ENCODE measurements at places on chromosomes 7 and 10. TPM values are rescaled to one million over a fixed set of nuclear protein-coding genes. Genes with fewer than 3 reads are reported as not detected.

Gene PRLHR
- not detected for total RNA-seq

Gene PRKAR2B
- total RNA-seq, result 224 TPM

Gene OR9A2
- not detected for total RNA-seq

Gene FAM25G
- not detected for total RNA-seq

Gene UNCX
- total RNA-seq, result not detected

Gene TFEC
- 18.9 TPM for total RNA-seq

Gene GPR37
- total RNA-seq, result 0.51 TPM

Gene IGF2BP3
- 3.6 TPM for total RNA-seq

Gene ZNF467
- 21.5 TPM for total RNA-seq

Gene AP3M1
- total RNA-seq, result 26.5 TPM

Gene NPSR1
- not detected for total RNA-seq

Gene GPR15LG
- total RNA-seq, result not detected

Gene GPR141
- 1.1 TPM for total RNA-seq

Gene NUTM2A
- 0.66 TPM for total RNA-seq

Gene TMUB1
- 37.3 TPM for total RNA-seq

Gene CREB5
- total RNA-seq, result 16.3 TPM

Gene GPNMB
- 803 TPM for total RNA-seq

Gene C10orf143
- total RNA-seq, result 1.1 TPM

Gene HSPA12A
- total RNA-seq, result 18.3 TPM

Gene CRHR2
- total RNA-seq, result not detected

Gene PLAU
- total RNA-seq, result 11.2 TPM

Gene PLXNA4
- 63.1 TPM for total RNA-seq

Gene PODXL
- total RNA-seq, result 12.1 TPM

Gene ANKRD2
- total RNA-seq, result not detected

Gene SFR1
- total RNA-seq, result 10.9 TPM

Gene CYP2E1
- total RNA-seq, result 1.1 TPM

Gene RNF133
- total RNA-seq, result 0.88 TPM

Gene CFAP46
- total RNA-seq, result not detected

Gene FOXP2
- 11.3 TPM for total RNA-seq

Gene ANKRD22
- not detected for total RNA-seq

Gene LIPN
- total RNA-seq, result 1.7 TPM

Gene FGFR2
- 11.3 TPM for total RNA-seq

Gene HERC4
- 80.8 TPM for total RNA-seq

Gene AKR1C4
- not detected for total RNA-seq

Gene NACAD
- 1.1 TPM for total RNA-seq

Gene SCIN
- 2.9 TPM for total RNA-seq

Gene PNLIPRP1
- total RNA-seq, result not detected

Gene GOT1
- 18.3 TPM for total RNA-seq

Gene EGR2
- not detected for total RNA-seq

Gene LRRC18
- not detected for total RNA-seq

Gene NPC1L1
- total RNA-seq, result 0.22 TPM

Gene GRID1
- 1.0 TPM for total RNA-seq

Gene TMEM176A
- 4.5 TPM for total RNA-seq

Gene NKX6-2
- total RNA-seq, result not detected

Gene ANKRD61
- total RNA-seq, result not detected

Gene NCF1
- total RNA-seq, result 4.0 TPM

Gene CHST15
- 75.6 TPM for total RNA-seq

Gene NUTM2D
- 1.9 TPM for total RNA-seq

Gene LLCFC1
- total RNA-seq, result not detected

Gene GALNT11
- 51.3 TPM for total RNA-seq

Gene DGKB
- total RNA-seq, result 0.17 TPM

Gene UPK3BL2
- total RNA-seq, result 12.7 TPM

Gene ARL4A
- 42.9 TPM for total RNA-seq

Gene ACHE
- 0.68 TPM for total RNA-seq

Gene GSDME
- 11.9 TPM for total RNA-seq
